Stimulated activated CD8-positive, alpha-beta memory T cell treated with anti-CD3 and anti-CD28 coated beads, Interleukin-15, amount 100 ng/mL, for 1 hour (primary cell): ENCODE measurements at places on chromosomes 13 and 19.

DNA sequence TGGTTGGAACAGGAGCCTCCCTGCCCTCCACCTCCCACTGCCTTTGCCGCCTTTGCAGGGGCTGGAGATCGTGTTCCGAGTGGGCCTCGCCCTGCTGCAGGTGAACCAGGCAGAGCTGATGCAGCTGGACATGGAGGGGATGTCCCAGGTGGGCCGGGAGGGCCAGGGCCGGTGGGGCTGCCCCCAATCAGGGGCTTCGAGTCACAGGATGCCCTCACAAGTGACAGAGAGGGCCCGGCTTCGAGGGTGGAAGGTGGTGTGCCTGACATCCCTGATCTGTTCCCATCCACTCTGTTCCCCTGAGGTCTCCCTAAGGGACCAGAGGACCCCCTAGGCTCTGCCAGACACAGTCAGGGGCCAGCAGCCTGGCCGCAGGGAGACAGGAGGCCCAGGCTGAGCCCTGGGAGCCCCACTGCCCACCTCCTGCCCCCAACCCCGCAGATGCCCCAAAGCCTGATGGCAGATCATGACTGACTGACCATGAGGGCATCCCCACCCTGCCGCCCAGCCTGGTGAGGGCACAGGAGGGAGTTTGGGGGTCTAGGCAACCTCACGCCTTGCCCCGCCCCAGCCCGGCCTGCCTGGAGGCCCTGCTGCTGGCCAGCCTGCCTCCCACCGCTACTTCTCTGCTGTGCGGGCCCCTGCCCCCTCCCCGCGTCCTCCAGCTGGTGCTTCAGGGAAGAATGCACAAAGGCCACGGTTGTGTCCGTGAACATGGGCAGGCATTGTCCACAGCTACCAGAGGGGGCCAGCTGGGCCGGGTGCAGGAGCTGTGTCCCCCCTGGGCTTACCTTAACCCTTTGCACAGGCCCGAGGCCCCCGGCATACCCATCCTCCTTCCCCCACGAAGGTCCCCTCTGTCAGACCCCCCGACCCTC is 21.8 kb downstream of the EVI5L start:
- no peak for DNase-seq

DNA sequence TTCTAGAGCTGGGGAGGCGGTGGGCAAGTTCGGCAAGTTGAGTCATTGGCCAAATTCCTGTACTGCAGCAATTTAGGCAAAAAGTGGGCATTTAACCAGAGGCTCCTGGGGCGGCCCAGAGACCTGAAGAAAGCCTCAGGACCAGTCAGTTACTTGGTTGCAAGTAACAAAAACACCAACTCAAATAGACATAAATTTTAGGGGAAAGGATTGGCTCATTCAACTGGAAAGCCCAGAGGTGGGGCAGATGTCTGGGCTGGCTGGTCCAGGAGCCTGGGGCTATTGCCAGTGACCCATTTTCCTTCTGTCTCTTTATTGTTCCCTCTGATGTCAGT is 97.1 kb downstream of the SIPA1L3 start:
- DNase-seq: no peak

GRCh38 chr13:30905932-30906383 is at the start of gene MEDAG:
Gene MEDAG (plus strand): TSS chr13:30906271. CDS start chr13:30906516, 245 bp downstream.
- no peak for DNase-seq

GRCh38 chr13:110812121-110812868 is 98.8 kb downstream of the ING1 start:
- DNase-seq: no peak

DNA sequence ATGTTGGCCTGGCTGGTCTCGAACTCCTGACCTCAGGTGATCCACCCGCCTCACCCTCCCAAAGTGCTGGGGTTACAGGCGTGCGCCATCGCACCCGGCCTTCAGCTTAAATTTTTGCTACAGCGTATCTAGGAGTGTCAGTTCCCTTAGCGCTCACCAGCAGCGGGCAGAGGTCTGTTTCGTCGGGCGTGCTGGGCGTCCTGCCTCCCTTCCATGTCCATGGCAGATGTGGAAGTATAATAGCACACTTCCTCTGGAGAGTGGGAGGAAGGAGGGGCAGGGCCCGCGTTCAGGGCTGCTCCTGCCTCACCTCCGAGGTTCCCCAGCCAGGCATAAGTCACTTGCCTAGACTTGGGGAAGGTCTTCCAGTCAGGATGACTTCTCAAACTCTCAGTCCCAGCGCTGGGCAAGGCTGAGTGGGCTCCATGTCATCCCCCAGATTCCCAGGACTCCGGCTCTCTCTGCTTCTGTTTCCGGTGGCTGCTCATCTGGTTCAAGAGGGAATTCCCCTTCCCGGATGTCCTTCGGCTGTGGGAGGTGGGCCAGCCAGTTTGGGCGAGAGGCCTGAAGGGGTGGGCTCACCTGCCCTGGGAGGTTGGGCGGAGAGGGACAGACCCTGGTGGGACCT is 9.5 kb downstream of the IL4I1 start:
- DNase-seq: no peak

- no peak for DNase-seq
These were observed 213.2 kb upstream of the EDNRB start for GRCh38 chr13:78131811-78132210.

- no peak for DNase-seq
These were observed 42.2 kb downstream of the HSPH1 start for GRCh38 chr13:31119526-31119925.

DNA sequence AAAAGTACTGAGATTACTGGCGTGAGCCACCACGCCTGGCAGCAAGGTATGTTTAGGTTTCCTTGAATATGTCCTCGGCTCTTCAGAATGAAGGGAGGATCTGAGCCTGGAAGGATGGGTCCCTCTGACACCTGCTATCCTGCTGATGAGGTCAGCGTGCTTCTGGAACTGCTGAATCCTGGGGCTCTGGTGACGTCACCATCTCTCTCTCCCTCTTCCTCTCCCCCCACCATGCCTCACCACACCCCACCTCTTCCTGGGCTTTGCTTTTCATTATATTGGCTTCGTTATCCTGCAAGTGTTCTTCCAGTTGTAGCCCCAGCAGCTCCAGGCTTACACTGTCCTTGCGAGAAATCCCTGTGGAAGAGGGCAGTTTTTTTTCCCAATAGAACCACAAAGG is 49.8 kb downstream of the CCNE1 start:
- DNase-seq: no peak

DNA sequence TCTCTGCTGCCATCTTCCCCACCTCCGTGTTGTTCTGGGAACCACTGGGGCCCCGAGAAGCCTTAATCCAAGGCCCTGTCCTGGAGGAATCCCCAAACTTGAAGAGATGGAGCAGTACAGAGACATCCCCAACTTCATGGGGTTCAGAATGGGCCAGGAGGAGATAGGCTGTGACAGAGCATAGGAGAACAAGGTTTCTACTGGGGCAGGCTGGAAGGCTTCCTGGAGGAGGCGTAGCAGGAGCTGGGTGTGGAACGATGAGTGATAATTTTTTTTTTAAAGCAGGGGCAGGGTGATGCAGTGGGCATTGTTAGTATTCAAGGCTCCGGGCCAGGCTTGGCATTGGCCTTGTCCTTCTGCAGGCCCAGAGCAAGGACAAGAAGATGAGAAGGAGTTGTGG is 3.3 kb downstream of the CYP4F8 start:
- DNase-seq: no peak

DNA sequence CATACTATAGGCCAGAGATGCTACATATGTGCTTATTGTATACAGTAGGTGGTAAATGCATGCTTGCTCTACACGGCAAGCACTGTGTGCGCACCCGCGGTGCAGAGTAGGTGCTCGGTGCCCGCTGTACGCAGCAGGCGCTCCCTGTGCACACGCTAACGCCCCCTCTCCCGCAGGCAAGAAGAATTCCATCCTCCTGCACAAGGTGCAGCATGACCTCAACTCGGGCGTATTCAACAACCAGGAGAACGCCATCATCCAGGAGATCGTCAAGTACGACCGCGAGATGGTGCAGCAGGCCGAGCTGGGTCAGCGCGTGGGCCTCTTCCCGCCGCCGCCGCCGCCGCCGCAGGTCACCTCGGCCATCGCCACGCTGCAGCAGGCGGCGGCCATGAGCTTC is 17.7 kb downstream of the POLRMT start:
- DNase-seq: no peak

- no peak for DNase-seq
These were observed 8.9 kb downstream of the STXBP2 start for GRCh38 chr19:7645656-7646425.

- no peak for DNase-seq
These were observed 20.8 kb downstream of the NOVA2 start for GRCh38 chr19:45952686-45953505.

GRCh38 chr13:38875186-38875875 is 115.3 kb downstream of the STOML3 start:
- no peak for DNase-seq

- DNase-seq: no peak
These were observed 23.3 kb downstream of the ZBTB7A start for GRCh38 chr19:4043401-4043800.

DNA sequence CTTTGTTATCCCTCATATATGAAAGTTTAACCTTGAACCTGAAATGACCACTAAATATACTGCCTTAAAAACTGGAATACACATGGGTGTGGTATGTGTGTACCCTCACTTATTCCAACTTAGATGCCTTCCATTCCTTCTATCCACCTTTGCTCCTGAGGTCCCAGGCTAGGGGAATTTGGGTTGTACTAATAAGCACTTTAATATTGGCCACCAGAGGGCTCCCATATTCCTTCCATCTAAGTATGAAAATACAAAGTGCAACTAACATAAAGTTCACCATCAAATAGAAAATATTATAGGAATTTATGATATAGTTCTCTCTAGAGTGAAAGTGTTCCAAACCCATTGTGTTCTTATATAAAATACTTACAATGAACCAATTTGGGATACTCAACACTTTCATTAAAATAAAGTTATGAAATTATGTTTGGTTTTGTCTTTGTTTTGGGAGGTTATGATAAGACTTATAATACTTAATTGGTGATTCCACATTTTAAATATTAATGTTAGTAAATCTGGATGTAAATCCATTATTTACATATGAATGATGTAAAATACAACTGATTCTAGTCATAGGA is 62.3 kb downstream of the ITGBL1 start:
- no peak for DNase-seq

DNA sequence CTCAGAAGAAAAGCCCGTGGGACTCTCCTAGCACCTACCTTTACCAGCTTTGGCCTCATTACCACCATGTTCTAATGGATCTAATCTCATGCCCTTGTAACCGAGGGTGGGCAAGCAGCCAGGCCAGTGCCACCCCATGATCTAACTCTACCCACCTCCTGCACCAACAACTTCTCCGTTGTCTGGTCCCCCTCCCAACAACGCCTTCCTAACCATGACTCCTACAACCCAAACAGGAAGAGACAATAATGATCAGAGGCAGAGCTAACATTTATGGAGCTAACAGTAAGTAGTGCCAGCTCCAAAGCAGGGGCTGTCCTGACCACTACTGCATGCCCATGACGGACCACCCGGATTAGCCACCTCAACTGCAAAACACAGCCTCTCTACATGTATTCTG is 3.5 kb downstream of the USP12 start:
- DNase-seq: no peak

DNA sequence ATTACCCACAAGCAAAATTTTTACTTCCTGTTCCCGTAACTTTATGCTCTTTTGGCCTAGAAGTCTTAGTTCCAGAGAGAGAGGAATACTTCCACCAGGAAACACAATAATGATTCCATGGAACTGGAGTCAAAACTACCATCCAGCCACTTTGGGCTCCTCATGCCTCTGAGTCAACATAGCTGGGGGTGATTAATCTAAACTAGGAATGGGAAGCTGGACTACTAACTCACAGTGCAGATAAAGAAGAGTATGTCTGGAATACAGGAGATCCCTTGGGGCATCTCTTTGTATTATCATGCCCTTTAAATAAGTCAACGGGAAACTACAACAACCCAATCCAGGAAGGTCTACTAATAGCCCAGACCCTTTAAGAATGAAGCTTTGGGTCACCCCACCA is 8.9 kb upstream of the ELF1 start:
- DNase-seq: no peak

DNA sequence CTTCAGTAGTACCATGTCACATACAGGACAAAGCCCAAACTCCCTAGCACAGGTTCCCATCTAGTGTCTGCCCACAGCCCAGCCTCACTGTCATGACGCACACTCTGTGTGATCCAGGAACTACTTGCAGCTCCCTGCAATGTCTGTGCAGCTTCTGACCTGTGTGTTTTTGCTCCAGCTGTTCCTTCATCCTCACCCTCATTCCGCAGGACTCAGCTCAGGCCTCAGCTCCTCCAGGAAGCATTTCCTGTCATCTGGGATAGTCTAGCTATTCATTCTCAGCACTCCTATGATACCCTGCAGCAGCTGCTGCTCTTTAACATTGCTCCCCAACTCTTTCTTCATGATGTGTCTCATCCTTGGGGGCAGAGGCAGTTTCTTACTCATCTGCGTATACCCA is 56.1 kb downstream of the ENOX1 start:
- no peak for DNase-seq

DNA sequence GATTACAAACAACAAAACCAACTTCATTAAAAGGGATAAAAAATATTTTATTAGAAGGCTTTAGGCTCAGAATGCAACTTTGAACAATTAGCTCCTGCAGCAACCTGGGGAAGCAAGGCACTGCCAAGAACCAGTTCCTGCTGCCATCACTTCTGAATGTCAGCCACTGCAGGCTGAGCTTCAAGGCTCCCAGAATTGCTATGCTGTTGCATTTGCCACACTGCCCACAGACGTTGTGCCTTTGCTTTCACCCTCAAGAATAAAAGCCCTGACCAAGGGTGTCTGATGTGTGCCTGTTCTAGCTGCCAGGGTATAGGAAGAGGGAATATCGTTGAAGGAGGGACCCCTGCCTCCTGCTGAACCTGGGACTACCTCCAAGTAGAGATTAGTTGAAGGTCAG is 238.4 kb downstream of the ITGBL1 start:
- DNase-seq: no peak

DNA sequence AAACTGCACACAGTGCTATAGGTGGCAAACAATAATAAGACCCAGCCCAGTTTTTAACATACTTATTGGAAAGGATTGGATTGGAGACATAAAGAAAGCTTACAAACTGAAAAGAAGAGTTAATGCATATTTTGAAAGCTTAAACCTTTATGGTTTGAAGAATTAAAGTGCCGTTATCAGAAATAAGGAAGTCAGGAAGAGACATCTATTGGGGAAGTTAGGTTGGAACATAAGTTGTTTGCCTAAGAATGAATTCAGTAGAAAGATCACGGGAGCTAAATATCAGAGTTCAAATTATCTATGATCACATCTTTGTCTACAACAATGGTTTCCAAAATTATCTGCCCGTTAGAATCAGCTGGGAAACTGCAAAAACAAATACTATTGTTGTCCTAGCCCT is 767.9 kb downstream of the PCDH9 start:
- no peak for DNase-seq
